A549 (cell line): ENCODE measurements at places on chromosomes 4 and X. TPM values are rescaled to one million over a fixed set of nuclear protein-coding genes. Genes with fewer than 3 reads are reported as not detected.

GRCh38 chr4:99617374-99617773, 40.3 kb downstream of the C4orf54 start:
- DNase-seq: no peak

DNA sequence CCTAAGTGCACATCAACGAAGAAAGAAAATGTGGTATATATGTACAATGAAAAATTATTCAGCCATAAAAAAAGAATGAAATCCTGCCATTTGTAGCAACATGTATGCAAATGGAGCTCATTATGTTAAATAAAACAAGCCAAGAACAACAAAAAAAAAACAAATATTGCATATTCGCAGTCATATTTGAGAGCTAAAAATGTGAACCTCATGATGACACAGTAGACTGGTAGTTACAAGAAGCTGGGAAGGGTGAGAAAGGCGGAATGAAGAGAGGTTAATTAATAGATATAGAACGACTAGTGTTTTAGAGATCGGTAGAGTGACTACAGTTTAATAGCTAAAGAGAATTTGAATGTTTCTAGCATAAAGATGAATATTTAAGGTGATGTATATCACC, 89.2 kb downstream of the PDS5A start:
- DNase-seq: no peak

- DNase-seq: no peak
Measured at GRCh38 chr4:77089866-77090265, 14.1 kb upstream of the CCNI start.

DNA sequence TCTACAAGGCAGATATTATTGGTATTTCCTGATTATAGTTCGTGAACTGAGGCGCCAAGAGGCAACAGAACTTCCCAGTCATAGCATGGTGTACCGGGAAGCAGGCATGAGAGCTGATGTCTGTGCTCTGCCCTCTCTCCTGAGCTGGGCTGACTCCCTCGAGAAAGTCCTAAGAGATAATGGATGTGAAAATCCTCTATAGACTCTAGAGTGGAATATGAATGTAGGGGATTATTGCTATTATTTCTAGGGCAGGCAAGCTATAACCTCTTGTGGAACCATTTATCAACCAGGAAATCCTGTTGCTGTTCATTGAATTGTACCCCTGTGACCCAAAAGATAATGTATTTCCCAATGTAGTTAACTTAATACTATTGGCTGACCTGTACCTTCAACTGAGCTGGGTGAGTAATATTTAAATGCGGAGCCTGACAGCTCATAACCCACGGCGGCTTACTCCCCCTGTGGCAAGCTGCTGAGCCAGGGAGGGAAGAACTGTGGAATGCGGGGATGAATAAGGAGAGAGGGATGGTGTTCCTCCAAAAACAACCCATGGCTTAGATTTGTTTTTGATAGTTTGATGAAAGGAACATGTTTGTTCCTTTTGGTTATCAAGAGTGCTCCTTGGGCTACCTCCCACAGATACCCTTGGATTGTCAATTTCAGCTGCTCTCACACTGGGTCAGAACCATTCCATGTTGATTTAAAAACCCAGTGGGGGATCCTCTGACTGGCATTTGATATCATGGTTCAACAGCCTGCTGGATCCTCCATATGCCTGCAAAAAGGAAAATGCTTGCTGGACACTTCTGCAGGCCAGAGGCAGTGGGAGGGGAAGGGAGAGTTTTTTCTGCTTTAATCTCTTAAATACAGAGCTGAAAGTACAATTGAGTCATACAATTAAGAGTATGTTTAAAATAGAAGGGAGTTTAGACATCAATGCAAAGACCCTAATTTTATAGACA, 339.0 kb upstream of the BOD1L1 start:
- DNase-seq: no peak

GRCh38 chrX:78513971-78514738, 145.0 kb downstream of the RTL3 start:
- no peak for DNase-seq

The IBSP gene
- not detected in 3 replicates for polyA plus RNA-seq

DNA sequence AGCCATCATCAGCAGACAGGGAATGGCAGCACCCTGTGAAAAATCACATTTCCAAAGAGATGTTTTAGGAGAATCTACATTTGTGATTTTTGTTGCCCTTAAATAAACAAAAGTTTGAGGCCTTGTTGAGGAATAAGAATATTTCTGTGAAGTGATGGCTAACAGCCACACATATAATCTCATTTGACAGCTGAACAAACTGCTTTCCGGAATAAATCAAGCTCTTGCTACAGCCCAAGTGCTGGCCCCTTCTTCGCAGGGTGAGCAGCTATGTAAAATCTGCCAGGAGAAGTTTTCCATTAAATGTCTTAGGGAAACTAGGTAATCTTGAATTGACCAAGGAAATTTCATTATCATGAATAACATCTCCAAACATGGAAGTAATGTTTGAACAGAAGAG, 106.4 kb upstream of the GPM6B start:
- no peak for DNase-seq

The ELOVL6 gene
- 20.8 to 22.0 TPM (median 21.5 TPM) in 3 replicates for polyA plus RNA-seq

The C4orf51 gene
- polyA plus RNA-seq: not detected in 3 replicates

The MTMR8 gene
- 0.88 to 1.4 TPM (median 1.1 TPM) in 3 replicates for polyA plus RNA-seq

DNA sequence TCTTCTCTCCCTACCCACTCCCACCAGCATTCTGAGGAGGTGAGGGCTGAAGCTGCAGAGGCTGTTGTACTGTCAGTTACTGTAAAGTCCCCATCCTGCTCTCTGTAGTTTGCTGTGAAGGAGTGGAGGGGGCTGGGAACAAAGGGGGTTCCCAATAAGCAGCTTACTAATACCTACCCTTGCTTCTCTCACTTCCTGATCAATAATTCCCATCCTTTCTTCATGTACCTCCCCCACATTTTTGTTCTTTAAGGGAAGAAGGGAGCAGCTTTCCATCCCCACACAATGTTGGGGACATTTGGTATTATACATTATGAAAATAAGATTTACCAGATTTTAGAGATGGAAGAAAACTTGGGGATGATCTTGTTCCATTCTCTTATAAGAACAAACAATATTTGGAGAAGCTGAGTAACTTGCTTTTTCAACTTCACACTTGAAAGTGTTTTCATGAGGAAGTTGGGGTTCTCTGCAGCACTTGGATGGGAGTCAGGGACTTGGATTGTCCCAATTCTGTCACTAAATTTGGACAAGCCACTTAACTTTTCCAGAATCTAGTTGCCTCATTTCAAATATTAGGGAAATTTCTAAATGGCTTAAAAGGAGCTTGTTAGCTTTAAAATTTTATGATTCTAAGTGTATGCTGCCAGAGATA, 5.4 kb downstream of the TBC1D1 start:
- DNase-seq: no peak

- peak; percentile 39 for DNase-seq
Measured at GRCh38 chr4:39614487-39615162, 24.0 kb downstream of the SMIM14 start.

DNA sequence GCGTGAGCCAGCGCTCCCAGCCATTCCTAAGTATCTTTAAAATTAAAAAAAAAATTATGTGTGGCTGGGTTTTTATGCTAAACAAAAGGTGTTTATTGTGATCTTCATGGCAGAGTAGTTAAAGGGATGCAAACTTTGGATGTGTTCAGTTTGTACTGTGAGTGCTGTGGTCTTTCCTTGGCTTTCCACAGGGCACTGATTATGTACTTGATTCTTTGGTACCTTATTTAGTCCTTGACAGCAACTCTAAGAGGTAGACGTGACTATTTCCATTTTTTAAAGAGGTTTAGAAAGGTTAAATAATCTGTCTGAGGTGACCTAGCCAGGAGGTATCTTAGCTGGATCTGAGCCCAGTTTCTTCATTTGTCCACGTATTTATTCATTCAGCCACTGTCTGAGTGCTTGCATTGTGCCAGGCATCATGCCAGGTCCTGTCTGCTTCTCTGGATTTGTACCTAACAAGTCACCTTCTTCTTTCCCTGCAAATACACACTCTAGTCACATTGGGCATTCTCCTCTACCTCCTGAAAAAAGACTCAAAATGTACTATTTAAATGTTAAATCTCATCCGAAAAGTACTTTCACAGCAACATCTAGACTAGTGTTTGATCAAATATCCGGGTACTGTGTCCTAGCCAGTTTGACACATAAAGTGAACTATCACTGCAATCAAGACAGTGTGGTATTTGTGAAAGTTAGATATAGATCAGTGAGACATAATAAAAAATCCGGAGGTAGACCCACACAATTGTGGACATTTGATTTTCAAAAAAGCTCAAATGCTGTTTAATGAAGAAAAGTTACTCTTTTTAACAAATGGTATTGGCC, 31.5 kb downstream of the WWC2 start:
- DNase-seq: peak; percentile 41

- no peak for DNase-seq
Measured at GRCh38 chrX:31540313-31540712, 468.5 kb upstream of the FTHL17 start.

- no peak for DNase-seq
Measured at GRCh38 chrX:110159865-110160264, 157.0 kb downstream of the TMEM164 start.

DNA sequence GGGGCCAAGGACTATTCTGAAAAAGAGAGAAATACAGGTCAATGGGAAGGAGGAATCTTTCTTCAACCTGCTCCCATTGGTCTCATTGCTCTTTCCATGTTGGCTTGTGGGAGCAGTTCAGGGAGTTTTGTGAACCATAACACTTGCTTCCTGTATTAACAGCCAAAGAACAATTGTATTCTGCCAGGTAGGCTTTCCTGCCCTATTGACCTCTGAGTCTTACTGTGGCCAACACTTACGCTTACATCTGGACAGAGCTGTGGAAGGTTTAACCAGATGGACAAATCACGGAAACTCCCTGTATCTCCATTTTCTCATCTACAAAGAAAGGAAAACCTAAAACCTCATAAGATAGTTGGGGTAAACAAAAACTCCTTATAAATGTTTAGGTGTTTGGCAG, 30.7 kb downstream of the MID1IP1 start:
- DNase-seq: no peak

The AFP gene
- polyA plus RNA-seq: 4.0 to 4.5 TPM (median 4.5 TPM) in 3 replicates

GRCh38 chr4:120293341-120293740, 226.7 kb upstream of the MAD2L1 start:
- no peak for DNase-seq

The ENAM gene
- 0.01 TPM in 1 of 3 replicates, not detected in the others for polyA plus RNA-seq

GRCh38 chr4:172750910-172751309, 417.7 kb upstream of the GALNT7 start:
- no peak for DNase-seq

DNA sequence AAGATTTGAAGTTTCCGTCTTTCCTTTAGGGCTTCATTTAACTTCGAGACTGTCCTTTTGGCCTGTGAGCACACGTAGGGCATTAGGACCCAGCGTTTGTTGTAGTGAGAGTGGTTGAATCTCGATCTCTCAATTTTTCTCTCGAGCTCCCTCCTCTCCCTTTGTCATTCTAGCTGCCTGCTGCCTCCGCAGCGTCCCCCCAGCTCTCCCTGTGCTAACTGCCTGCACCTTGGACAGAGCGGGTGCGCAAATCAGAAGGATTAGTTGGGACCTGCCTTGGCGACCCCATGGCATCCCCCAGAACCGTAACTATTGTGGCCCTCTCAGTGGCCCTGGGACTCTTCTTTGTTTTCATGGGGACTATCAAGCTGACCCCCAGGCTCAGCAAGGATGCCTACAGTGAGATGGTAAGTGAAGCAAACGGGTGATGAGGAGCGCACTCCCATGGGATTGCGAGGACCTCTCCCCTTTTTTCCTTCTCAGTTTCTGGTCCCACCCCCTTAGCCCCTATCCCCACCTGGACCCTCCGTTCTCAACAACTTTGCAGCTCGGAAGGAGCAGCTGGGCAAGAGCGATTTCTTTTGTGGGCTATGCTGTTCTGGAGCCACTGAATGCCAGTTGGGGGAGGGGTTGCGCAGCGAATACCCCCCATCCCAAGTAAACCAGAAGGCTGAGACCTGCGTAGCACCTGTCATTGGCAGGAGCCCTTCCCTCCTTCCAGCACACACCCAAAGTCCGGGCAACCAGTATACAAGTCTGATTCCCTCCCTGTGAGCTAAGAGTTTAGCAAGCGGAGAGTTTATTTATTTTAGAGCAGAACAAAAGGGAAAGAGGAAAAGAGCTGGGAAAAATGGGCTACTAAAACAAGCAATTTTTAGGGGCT, at the start of gene TMEM35A:
TSS of gene TMEM35A (plus strand) at position 164 of the 883 bp plus-strand sequence. CDS start at position 288, 124 bp downstream.
- no peak for DNase-seq

DNA sequence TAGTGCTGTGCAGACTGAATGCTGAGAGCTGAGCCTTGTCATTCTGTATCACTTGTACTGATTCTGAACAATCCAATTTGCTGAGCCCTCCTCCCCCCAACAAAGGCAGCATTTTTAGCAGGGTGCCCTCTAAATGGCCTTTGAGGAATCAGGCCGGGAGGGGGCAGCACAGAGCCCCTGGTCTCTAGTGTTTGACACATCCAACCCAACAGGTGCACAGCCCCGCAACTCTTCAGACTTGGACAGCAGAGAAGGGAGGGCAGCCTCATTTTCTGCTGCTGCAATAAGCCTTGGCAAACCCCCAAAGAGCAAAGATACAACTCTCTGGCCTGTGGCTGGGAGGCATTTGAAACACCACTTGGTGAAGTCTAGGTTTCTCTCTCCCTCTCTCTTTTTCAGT, 3.4 kb downstream of the ATP1B4 start:
- peak; percentile 10 for DNase-seq

The MAGEA4 gene
- polyA plus RNA-seq: not detected in 3 replicates

DNA sequence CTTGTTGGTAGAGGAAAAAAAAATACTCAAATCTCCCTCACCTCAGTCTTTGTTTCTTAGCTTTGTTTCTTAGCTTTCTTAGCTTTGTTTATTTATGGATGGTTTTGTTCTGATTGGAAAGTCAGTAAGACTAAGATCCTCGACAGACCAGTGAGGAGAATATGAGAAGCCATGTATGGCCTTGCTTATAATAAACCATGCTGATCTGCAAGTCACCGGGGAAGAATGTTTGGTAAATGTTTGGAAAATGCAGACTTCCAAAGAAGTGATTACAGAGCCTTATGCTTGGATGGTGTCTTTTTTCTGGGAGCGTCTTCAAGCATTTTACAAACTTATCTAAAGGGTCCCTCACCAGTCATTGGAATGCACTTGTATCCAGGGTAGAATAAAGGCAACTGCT, 90.1 kb upstream of the NOCT start:
- no peak for DNase-seq

DNA sequence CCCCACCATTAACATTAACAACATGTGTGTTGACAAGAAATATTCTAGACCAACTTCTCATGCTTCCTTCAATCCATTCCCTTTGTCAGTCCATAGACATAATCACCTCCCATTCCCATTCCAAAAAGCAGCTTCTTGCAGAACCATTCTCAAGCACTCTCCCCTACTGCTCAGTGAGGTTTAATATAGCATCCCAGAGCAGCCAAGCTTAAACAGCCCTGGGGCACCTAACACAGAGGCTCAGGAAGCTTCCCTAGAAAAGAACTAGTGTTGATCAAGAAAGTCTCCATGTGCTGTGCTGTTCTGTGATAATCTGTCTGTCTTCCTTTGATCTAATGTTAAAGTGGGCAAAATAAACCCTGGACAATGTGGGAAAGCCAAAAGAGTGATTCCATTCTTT, 174.2 kb upstream of the NOCT start:
- no peak for DNase-seq

GRCh38 chr4:51998837-51999236, 21.3 kb downstream of the LRRC66 start:
- no peak for DNase-seq

GRCh38 chrX:10159145-10159468, 2.3 kb downstream of the CLCN4 start:
- DNase-seq: no peak

The HSD17B11 gene
- polyA plus RNA-seq: 42.3 to 53.4 TPM (median 51.5 TPM) in 3 replicates
